ENCODE measurements at places on chromosomes 12 and 14.

DNA sequence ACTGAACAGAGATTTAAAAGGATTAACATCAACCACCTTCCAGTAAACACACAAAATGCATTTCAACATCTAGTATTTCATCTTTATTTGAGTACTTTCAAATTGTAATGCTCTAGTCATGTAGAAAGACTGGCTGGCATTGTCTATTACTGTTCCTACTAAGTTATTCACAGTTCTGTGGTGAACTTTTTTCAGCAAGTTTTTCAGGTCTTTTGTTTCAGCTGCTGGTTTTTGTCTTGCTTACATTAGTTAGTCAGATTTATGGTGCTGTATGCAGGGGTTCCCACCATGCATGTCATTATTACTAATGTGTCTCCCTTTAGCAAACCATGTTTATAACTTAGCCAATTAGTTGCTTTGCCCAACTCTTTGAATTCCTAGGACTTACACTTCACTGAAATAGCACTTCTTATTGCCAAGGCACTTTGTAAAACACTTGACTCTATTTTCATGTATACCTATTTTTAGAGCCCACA, 253.4 kb upstream of the KITLG start:
- no peak for DNase-seq

DNA sequence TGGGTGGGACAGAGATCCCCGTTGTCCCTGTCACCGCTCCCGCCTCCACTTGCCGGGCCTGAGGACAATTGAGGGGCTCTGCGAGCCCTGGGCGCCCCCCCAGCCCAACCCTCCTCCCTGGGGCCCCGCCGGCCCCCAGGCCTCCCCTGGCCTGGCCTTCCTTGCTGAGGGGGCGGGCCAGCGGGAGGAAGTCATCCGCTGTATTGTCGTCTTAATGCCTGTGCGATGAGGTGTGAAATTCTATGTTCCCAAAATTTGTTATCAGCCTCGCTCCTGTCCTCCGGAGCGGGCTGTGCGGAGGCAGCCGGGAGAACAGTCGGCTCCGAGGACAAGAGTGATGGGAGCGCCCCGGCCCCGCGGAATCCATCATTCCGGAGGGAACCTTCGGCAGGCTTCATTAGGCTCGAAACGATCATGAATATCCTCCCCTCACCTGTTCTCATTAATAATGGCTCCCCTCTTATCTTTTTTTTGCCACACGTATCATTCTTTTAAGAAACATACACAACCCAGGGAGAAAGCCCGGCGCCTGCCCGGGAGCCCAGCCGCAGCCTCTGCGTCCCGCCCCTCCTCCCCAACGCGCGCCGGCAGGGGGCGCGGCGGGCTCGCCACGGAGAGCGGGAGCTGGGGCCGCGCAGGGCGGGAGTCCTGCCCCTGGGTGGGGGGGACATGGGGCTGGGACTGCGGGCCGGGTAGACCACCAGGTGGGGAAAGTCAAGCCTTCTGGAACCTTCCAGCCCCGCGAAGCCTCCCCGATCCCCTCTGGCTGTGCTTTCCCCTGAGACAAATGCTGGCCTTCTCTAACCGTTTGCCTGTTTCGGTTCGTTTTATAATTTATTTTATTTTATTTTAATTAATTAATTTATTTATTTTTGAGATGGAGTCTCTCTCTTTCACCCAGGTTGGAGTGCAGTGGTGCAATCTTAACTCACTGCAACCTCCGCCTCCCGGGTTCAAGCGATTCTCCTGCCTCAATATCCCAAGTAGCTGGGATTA, 17.1 kb upstream of the DLK1 start:
- DNase-seq = no peak

GRCh38 chr12:126093908-126094307, 1028.7 kb downstream of the AACS start:
- DNase-seq = no peak

DNA sequence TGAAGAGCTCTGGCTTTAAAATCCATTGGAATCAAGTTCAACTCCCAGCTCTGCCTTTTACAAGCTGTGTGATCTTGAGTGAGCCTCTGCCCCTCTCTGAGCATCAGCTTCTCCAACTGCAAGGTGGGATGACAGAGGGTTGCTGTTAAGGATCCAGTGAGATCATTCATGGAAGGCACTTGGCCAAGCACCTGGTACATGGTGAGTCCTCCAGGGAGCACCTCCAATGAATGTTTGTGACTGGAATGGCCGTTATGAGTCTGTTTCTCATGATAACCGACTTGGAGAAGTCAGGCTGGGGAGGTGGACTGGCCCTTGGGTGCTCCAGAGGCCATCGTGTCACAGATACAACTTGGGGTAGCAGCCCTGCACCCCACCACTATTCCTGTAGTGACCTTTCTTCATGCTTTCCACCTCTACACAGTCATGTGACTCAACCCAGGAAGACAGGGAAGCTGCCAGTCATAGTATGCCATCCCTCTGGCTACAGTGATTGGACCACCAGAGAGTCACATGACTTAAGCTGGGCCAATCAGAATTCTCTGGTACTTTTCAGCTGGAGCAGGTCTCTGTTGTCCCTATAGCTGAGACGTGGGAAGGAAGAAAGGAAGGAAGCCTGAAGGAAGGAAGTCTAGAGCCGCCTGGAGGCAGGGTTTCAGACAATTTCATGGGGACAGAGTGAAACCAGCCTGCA, 146.5 kb upstream of the MYL2 start:
- DNase-seq = no peak

- DNase-seq = no peak
These were observed 9.8 kb downstream of the BCL11B start for GRCh38 chr14:99261912-99262787.

- DNase-seq = no peak
These were observed 293.9 kb downstream of the RAD51B start for GRCh38 chr14:68113343-68113930.

- DNase-seq = no peak
These were observed 100.5 kb downstream of the EEA1 start for GRCh38 chr12:92828565-92828964.

GRCh38 chr14:101587441-101587911, 26.2 kb downstream of the DIO3 start:
- DNase-seq = no peak

DNA sequence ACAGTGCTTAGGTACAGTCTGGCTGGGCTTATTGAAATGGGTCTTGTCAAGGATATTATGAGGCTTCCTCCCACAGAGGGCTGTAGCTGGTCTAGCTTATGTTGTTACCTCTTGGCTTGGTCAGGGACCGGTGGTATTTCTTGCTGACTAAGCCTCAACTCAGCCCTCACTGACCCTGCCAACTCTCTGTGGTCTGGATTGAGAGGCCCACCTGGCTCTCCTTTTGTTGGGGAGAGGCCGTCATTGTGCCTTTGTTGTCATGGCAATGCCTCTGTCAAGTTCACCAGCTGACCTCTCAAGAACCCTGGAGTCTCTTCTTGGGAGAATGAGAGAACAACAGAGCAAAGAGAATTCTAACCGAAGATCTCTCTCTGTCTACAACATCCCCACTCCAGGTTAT, 245.6 kb upstream of the NPAS3 start:
- DNase-seq = no peak

DNA sequence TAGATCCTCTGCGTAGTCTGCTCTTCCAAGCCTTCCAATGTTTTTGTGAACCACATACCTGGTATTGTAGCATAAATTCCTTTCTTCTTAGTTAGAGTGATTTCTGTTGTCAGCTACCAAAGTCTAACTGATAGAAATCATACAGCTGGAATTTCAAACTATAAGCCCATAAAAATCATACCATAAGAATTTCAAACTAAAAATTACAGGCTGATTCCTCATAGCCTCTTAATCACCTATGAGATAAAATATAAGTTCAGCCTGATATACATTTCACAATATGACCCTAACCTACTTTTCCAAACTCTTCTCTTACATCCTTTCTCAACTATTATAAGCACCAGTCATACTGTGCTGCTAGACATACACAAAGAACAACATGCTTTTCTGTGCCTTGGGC, 64.8 kb downstream of the PTHLH start:
- no peak for DNase-seq

DNA sequence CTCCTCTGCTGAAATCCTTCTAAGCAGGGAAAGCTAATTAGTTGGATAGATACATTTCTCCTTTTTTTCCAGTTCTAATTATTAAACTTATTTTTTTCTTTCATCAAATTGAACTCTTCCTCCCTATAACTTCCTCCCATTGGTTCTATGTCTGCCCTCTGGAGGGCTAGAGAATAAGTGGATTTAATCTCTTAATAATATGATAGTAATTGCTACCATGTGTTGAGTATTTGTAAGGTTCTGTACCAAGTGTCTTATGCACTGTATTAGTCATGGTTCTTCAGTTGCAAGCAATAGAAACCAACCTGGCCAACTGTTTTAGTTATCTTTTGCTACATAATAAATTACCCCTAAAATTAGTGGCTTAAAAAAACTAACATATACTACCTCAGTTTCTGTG, 190.5 kb upstream of the PLXNC1 start:
- DNase-seq = no peak

DNA sequence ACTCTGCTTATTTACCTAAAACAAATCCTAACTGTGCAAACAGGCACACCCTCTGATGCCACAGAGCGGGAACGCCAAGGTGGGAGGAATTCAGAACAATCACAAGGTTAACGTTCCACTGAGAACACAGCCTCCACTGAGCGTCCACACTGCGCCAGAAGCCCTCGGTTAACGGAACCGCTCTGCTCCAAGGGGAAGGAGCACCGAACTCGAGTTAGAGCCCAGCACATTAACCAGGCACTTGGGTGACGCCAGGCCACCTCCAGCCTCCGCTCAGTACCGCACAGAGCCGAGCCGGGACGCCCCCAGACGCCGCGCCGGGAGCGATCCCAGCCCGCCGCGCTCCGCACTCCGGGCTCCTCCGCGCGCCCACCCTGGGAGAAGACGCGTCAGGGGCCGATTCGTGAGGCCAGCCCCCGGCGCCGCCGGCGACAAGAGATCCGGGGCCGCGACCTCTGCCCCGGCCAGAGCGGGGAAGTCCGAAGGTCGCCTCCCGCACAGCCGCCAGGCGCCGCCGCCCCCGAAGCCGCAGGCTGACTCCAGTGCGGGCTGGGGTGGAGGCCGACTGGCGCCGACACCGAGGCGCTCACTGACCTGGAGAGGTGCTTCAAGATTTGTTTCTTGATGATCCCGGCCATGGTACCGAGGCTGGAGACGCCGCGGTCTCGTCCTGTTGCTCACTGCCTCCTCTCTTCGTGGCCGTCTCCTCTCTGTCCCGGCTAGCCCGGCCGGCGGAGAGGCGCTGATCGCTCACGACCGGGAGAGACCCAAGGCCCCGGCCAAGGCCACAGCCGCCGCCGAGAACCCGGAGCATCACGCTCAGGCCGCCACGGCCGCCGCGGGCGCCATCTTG, 450 bp downstream of the BLTP3B start:
- no peak for DNase-seq

GRCh38 chr12:66066137-66066928, 64.2 kb downstream of the LLPH start:
- DNase-seq = no peak

DNA sequence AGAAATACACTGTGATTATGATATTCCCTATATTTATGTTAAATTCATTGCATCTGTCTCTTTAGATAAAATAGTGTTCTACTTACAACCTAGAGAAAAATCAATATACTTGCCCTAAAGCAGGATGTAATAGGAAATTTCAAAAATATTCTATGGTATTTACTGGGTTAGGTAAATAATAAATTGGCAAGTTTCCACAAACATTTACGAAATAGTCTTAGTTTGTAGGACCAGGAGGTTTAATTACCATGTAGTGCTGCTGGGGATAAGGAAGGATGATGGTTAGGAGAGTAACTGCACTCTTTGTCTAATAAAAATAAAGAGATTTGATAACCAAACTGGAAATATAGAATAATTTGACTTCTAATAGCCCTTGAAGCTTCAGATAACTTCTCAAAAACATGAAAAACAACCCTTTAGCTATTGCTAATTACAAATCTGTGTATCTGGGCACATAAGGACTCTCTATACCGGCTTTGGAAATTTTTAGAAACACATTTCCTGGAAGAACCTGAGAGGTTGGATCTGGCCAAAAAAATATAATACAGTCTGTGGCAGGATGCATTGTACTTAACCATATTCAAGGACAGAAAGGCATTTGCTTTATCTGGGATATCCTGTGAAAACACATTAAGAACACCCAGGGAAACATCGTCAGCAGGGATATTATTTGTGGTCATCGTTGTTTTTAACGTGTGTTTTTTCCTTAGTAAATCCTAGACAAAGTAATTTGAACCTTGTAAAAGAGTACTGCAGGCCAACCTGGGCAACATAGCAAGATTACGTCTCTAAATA, 36.7 kb upstream of the TMCC3 start:
- DNase-seq = no peak

DNA sequence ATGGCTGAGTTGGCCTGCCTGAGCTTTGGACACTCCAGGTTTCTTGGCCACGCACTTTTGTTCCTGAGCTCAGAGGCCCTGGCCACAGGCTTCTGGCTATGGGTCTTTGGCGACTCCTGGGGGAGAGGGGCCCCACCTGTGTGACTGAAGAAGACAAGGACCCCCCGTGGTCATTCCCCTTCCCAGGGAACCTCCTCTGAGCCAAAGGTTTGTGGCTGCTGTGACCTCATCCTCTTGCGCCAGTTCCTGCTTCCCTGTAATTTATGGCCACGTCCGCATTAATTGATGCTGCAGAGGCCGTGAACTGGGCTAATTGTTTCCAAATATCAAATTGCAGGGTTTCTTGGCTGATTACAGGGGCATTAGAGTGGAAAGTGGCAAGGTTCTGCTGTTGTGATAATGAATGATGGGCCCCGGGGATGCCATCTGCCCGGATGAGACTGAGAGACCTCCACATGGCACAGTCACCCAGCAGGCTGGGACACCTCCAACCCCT, 27.6 kb upstream of the NOS1 start:
- DNase-seq = no peak

- no peak for DNase-seq
These were observed 51.0 kb downstream of the SSH1 start for GRCh38 chr12:108806346-108806745.

GRCh38 chr14:65169351-65169750, 67.0 kb upstream of the MAX start:
- no peak for DNase-seq

DNA sequence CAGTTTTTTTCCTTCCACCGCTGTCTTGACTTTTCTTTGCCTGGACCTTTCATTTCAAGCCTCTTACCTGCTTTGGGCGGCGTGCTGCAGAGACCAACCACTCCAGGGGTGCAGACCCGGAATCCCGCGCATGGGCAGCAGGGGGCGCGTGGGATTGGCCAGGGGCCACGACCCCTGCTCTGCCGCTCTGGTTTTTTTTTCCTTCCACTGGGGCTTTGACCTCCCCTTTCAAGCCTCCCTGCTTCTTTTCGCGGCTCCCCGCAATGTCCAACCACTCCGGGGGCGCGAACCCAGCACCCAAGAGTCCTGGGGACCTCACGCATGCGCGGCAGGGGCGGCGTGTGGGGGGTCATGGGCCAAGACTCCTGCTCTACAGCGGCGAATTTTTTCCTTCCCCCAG, 325.1 kb downstream of the ALG10 start:
- DNase-seq = no peak

- no peak for DNase-seq
These were observed 6.9 kb downstream of the LRCOL1 start for GRCh38 chr12:132603240-132604150.

DNA sequence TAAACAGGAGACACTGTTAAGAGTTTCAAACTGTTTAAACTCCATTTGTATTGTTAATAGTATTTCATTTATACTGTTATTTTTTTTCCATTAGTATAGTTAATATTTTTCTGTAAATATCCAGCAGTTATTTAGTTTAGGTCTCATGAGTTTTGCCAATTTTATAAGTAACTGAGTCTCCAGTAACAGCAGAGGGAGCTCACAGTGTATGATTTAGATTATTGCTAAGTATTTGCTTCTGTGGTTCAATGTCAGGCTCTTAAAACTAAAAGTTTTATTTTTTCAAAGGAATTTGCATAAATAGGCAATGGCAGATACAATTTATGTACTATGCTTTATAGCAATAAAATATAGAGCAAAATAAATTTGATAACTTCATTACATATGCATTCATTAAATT, 209.7 kb downstream of the ATXN7L3B start:
- no peak for DNase-seq

Data from Panc1 (cell line).